ENCODE measurements at places on chromosomes 11 and 22. TPM values are rescaled to one million over a fixed set of nuclear protein-coding genes. Genes with fewer than 3 reads are reported as not detected.

CARD18 gene
- total RNA-seq, result not detected

MMP11 gene
- total RNA-seq, result 0.23 TPM

OR6A2 gene
- not detected for total RNA-seq

DNAJB7 gene
- total RNA-seq, result not detected

NAALAD2 gene
- not detected for total RNA-seq
